ENCODE measurements at places on chromosomes 1 and 21.

GRCh38 chr1:227793948-227794816 is 21.3 kb upstream of the PRSS38 start:
- no peak for DNase-seq

DNA sequence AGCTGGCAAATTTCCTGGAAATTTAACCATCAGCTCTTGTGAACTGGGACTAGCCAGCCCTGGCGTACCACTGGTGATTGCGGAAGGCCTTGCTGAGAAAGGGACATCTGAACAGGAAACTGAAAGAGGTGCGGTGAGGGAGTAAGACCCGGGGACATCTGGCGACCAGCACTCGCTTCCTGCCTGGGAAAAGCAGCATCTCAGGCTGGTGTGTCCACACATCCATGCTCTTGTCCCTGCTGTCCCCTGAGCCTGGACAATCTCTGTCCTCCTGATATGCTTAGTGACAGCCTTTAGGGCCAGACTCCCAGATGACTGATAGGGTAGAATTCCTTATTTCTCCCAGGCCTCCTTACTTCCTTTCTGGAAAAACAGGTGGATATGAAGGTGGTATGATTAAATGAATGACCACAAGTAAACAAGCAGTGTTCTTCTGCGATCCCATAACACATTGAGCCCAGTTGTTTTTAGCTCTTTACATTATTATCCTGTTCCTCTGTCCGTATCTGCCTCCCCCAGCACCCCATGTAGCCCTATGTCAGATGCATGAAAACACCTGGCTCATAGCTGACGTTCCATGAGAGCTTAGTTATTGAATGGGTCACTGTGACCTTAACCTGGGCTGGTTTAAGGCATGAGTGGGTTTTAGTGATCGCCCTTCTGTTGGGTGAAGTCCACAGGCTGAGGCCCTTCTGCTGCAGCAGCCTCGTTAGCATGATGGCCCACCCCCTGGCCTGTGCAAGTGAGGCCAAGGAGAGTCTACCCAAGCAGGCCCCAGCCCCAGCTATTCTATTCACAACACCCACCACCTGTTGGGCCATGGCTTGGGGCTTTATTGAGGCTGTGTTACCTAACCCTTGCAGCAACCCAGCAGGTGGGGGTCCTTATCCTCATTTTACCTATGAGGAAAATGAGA is 76.1 kb upstream of the GADD45A start:
- DNase-seq = no peak

GRCh38 chr1:6497215-6497866 is 5.9 kb upstream of the PLEKHG5 start:
- DNase-seq = no peak

DNA sequence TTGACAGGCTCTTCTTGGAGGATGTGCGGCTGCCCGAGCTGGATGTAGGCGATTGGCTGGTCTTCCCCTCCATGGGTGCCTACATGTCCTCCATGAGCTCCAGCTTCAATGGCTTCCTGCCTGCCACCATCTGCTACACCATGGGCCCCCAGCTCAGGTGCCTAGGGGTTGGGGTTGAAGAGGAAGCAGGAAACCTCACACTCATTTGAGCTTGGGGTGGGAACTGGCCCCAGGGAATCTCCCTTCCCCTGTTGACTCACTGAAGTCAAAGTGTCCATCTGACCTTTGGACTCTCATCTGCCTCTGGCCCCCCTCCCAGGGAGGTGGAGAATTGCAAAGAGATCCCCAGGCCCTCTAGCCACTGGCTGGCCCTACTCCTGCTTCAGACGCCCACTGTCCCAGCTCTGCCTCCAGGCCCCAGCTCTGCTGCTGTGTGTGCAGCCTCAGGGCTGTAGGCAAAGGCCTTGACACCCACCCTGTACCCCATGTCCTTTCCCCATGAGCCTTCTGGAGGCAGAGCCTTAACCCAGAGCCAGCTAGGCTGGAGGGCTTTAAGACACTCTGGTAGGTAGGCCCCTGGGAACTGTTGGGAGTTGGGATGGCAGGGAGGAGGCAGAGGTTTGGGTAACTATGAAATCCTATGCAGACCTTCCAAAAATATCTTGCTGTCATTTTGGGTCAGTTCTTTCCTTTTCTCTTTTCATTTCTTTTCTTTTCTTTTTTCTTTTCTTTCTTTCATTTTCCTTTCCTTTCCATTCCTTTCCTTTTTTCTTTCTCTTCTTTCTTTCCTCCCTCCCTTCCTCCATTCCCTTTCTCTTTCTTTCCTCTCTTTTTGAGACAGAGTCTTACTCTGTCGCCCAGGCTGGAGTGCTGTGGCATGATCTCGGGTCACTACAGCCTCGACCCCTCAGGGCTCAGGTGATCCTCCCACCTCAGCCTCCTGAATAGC is 66.9 kb upstream of the TINAGL1 start:
- no peak for DNase-seq

DNA sequence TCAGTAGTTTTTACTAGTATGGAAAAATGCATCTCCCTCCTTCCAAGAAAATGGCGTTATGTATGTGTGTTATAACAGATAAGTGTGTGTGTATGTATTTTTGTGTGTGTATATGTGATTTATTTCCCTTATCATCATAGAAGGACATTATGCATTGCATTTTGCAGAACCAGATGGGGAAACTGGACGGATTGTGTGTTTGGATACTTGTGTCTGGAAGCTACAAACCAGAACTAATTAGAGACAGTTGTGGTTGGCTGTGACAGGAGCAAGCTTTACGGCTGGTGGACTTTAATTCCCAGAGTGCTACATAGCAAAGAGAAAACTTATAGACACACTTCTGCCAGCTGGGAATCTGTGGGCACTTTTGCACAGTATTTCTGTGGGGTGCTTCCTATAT is 162.5 kb downstream of the RWDD3 start:
- DNase-seq = no peak

- DNase-seq = no peak
Measured at GRCh38 chr1:223153177-223154119, 10.4 kb upstream of the TLR5 start.

DNA sequence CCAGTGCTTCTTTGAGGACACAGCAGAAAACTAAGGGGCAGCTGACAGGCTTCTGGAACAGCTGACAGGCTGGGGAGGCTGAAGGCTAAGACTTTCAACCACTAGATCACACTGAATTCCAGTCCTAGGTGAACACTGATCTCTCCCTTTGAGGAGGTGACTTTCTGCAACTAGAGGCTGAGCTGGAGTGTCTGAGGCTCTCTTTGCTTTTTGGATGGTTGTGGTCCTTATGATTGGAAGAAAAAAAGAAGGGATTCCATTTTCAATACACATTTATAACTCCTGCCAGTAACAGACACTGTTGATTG is 1.4 kb downstream of the IL6R start:
- no peak for DNase-seq

DNA sequence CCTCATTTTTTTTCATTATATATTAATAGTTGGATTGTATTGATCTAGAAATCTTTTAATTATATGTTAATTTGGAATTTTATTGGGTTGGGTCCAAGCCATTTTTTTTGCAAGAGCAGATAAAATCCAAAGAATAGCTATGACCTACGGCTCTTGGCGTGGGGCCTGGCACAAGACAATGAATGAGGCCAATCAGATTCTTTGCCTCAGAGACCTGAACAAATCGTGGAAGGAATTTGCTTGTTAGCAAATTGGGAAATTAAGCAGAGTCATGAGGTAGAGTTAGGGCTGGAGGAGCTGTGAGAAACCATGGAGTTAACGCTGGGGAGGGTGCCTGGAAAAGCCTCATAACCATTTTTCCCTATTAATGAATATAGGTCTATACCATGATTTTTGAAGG is 40.1 kb downstream of the CAMSAP2 start:
- DNase-seq = no peak

DNA sequence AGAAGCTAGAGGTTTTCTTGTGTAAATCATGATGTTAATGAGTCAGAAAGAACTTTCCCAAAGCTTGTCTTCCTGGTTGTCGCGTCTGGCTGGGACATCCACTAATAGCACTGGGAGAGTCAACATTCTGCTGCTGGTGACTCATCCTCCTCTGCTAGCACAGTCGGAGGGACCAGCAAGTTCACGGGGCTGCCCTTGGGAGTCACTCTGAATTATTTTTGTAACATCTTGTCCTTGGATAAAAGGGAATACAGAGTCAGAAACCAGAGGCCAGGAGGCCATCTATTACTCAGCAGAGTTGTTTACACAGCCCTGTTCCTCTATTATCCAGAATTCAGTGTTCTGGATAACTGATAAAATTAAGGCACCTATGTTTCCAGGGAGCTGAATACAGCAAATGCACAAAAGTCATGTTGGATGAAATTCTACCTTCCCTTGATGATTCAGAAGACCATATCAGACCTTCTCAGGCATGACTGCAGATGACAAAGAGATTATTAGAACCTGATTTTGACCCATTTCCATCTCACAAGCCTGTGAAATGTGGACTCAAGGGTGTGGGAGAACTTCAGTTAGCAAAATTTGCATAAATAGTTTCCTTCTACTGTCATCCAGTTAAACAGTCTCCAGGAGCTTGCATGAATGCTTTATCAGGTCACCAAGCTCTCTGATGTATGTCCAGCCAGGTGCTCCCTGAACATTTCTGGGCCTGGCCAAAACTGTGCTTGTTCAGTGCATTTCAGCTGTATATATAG is 68.1 kb downstream of the JAK1 start:
- no peak for DNase-seq

DNA sequence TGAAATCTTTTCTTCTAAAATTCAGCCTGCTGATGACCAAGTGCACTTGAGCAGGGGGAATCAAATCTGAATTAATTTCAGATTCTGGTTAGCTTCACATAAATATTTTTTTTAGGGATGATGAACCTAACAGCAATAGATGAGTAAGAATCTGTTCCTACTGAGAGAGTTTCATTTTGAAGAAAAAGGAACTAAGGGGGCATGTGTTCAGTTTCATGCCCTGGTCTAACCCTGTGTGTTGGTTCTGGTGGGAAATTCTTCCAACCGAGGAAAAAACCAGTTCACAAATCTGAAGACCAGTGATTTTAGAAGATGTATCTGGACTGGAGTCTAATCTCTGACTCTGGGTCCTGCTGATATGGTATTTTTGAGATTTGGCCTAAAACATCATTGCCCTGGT is 13.7 kb downstream of the SELL start:
- DNase-seq = no peak

- no peak for DNase-seq
Measured at GRCh38 chr21:29182691-29183092, 52.2 kb downstream of the MAP3K7CL start.

DNA sequence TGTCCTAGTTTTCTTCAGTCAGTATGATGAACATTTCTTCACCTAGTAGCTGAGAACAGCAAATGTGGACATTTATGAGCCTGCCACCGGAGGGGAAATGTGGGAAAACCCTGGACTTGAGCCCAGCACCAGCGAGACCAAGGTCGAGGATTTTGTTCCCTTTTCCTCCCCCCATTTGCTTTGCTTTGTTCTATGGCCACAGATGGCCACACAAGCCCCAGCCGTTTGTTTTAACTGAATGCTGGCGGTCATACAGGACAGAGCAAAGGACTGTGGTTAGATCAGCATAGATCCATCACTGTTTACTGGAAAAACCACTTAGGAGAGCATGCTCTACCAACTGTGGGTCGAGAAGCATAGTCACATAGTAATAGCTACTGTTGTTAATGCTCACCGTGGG is 20.9 kb downstream of the SH2D2A start:
- no peak for DNase-seq

DNA sequence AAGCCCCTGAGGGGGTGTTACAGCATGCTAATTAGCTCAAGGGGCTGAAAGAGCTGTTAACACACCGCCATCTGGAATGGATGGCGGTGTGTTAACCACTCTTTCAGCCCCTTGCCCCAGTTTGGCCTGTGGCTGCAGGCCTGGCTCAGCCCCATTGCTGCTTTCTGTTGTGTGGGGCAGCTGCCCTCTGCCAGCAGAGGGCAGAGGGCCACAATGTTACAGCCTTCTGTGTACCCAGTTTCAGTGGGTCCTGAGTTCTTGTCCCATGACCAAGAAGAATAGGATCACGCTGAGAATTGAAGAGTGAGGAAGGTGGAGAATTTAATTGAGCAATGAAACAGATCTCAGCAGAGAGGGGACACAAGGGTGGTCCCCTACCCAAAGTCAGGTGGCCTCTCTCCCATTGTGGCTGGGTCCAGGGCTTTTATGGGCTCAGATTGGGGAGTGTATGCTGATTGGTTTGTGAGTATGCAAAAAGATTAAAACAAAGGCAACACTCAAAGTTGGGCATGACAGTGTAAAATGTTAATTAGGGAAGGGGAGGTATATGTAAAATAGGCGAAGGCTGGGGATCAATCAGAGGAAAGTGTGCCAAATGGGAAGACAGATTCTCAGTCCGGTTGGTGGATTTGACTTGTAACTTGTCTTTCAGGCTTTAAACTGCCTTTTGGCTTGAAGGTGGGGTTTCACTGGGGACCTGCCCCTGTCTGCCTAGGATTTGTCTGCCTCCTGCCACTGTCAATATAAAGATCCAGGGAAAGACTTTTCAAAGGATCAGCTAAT is 142.2 kb downstream of the RABGAP1L start:
- no peak for DNase-seq

- DNase-seq = no peak
Measured at GRCh38 chr1:25021591-25022215, 91.6 kb upstream of the RUNX3 start.

- no peak for DNase-seq
Measured at GRCh38 chr1:12408662-12409061, 178.8 kb downstream of the VPS13D start.

GRCh38 chr1:181783208-181783607 is 278.3 kb downstream of the ZNF648 start:
- DNase-seq = no peak

DNA sequence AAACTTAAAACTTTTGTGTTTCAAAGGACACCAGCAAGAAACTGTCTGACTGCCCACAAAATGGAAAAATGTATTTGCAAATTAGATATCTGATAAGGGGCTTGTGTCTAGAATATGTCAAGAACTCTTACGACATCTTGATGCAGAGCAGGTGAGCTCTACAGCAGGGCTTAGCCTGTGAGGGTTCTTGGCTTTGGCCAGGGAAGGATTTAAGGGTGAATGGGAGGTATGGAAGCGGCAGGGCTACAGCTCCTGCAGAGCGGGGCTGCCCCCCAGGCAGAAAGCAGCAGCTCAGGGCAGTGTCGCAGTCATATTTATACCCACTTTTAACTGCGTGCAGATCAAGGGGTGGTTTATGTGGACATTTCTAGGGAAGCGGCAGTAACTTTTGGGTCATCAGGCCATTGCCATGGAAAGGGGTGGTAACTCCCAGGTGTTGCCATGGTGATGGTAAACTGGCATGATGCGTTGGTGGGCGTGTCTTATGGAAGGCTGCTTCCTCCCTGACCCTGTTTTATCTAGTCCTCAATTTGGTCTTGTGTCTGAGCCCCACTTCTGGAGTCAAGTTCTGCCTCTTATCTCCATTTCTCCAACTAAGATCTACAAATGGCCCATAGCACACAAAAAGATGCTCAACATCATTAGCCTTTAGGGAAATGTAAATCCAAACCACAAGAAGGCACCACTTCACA is 23.2 kb downstream of the MORN1 start:
- DNase-seq = no peak

Measured in left renal pelvis (tissue), 4 donors.